CD8-positive, alpha-beta memory T cell (primary cell): ENCODE measurements at places on chromosomes 13 and 19. TPM values are rescaled to one million over a fixed set of nuclear protein-coding genes. Genes with fewer than 3 reads are reported as not detected.

DNA sequence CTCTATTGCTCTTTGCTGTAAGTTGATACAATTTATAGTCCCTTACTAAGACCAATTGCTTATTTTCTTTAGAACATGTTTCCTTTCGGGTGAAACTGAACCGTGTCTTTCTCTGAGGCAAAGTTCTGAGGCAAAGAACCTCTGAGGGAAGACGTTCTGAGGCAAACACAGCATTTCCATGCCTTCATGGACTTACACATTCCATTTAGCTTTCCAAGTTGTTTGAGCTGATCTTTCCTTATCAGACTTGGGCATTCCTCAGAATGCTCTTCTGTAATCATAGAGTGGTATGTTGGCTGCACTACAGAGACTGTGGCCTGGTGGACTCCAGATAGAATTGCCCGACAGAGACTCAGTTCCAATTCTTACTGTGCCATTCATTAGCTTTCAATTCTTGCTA, 579.1 kb downstream of the KCTD12 start:
- DNase-seq = no peak

DNA sequence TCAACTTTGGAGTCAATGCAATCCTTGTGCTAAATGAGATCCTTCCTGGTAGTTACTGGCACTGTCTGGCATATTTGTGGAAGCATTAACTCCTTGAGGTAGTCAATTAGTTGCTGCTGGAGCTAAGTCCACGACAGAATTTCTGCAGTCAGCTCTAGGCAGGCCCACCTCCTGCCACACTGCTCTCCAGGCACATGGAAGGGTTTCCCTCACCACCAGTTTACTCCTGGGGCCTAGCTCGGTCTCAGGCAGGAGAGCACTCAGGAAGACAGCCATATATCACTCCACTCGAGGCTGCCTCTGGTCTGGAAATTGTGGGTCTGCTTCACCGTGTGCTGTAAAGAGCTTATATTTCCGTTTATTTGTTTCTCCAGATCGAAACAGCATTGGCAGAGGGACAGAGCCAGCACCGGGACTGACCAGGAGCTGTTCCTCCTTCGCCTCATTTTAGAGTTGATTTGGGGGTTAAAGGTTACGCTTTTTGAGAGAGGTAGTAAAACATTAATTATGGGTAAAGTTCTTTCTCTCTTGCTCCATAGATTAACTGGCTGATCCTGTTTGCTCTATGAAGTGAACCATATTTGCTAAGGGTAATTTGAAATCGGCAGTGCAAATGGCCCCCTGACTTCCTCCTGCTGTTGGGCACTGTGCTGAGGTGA, 20.6 kb upstream of the GTF3A start:
- no peak for DNase-seq

DNA sequence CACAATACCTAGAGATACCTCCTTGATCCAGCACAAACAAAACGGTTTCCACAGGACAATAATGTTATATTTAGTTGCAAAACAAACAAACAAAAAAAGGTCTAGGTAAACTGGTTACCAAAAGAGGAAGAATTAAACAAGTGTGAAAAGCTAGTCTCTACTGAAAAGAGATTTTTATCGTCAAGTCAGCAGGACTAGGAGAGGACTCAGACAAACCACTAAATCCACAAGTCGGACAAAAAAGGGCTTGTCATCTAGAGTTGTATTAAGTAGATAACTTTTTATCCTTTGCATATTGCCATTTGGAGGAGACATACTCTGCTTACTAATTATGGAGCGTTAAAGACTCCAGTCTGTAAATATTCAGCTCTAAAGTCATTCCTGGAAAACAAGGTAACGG, 9.9 kb upstream of the KPNA3 start:
- DNase-seq = no peak

UHRF1 gene
- total RNA-seq = 218 TPM

DNA sequence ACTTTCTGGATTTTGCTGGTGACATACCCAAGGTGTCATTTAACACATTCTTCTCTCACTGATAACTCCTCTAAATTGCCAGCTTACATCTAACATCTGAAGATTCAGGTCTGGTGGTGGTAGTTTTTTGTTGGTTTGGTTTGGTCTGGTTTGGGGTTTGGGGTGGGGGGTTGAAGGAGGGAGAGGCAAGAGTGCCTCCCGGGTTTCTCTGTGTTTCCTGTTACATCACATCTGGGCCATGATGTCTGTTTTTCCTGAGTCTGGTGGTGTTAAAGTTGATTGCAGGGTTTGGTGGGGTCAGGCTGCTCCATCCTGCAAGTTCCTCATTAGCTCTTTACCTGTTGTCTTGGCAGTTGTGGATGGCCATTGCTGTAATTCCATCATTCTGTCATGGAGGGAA, 155.8 kb upstream of the UBL3 start:
- no peak for DNase-seq

ZNF491 gene
- 1.1 TPM for total RNA-seq

C1QTNF9B gene
- not detected for total RNA-seq
